ENCODE measurements at places on chromosomes 2 and 18.

DNA sequence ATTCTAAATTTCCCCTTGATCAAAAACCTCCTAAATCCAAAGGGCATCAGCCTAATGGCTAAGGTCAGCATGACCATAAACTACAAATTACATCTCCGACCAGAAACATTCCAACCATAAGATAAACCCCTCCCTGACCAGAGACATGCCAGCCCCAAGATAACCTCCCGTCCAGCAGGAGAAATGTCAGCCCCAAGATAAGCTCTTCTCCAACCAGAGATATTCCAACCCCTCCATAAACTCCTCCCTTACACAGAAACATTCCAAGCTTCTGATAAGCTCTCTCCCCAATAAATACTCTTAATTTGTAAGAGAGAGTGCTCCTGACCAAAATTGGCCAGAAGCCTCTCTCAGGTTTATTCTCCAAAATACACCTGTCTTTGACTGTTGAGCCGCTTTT lies 274.0 kb downstream of the RNF152 start:
- no peak for DNase-seq

- DNase-seq = no peak
These were observed 157.2 kb downstream of the NEB start for GRCh38 chr2:151577116-151577515.

DNA sequence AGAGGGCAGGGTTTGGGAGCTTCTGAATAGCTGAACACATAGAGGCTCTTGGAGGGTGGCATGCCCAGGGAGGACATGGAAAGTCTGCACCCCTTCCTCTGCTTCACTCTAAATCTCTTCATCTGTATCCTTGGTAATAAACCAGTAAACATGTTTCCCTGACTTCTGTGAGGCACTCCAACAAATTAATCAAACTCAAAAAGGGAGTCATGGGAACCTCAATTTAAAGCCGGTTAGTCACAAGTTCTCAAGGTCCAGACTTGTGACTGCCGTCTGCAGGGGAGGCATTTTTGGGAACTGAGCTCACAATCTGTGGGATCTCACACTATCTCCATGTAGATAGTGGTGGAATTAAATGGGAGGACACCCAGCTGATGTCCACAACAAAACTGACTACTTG lies 33.1 kb upstream of the STON1 start:
- no peak for DNase-seq

- no peak for DNase-seq
These were observed 31.1 kb upstream of the ATP6V1B1 start for GRCh38 chr2:70904371-70905216.

DNA sequence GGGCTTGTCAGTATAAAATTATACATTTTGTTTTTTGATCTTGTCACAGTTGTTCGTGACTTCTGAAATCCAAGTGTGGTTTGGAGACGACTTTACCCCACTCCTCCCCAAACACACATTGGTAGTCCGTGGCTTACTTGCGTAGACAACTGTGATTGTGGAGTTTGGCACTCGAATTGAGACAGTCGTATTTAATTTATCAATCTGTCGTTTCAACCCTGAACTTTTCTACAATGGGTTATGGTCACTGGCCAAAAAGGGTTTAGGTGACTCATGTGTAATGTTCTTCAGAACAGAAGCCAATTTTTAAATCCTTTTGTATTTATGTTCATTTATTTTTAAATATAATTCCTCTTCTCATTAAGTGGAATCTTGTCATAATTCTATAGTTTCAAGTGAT lies 129.9 kb downstream of the SPTBN1 start:
- no peak for DNase-seq

DNA sequence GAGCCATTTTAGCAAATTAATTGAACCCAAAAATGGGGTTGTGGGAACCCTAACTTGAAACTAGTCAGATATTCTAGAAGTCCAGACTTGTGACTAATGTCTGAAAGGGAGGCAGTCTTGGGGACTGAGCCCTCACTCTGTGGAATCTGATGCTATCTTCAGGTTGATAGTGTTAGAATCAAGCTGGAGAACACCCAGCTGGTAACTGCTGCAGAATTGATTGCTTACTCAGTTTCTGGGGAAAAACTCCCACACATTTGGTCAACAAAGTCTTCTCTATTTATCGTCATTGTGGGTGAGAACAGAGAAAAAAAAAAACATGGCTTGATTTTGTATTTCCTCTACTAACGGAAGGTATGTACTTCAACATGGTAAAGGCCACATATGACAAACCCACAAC lies 1925.8 kb upstream of the CELF4 start:
- no peak for DNase-seq

DNA sequence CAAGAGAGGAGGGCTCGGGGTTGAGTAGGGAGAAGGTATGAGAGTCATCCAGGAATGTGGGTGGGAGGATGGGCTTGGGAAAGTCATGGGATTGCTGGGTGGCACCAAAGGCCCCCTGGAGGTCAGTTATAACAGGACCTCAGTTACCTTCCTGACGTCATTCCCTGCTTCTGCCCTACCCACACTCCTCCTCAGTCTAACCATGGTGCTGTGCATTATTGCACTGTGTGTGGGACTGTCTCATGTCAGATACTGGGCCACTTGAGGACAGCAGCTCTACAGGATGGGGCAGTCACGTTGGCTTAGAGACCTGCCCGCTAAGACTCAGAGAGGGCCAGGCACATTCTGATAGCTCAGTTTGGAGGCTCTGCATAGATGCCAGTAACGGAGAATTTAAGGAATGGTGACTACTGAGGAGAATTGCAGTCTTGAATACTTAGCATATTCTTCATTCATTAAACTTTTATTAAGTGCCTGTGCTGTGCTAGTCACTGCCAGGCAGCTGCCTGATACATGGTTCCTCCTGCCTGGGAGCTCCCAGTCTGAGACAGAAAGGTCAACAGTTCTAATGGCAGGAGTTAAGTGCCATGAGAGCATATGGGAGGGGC lies 90.5 kb downstream of the LAMA3 start:
- DNase-seq = no peak

Data from T-helper 1 cell (primary cell).